Islet precursor cell (in vitro differentiated cells): ENCODE measurements at places on chromosomes 1 and 21.

DNA sequence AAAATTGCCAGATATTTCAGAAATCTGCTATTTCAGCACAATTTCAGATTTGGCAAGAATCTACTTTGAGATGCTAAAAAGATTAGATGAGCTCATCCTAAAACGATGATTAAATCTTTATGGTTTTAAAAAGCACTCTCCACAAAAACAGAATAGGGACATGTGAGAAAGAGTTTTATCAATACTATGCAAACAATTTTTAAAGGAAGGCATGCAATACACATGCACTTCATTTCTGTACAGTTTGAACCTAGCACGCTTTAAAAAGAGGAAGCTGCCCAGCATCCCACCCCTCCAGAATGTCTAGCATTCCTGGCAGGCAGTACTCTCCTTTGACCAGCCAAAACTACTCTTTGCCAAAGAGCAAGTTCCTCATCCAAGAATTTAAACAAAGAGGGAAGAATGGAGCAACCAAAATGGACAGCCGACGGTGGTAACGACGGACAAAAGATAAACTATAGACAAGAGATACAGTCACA is 1.3 kb downstream of the ARHGAP29 start:
- no peak for DNase-seq

DNA sequence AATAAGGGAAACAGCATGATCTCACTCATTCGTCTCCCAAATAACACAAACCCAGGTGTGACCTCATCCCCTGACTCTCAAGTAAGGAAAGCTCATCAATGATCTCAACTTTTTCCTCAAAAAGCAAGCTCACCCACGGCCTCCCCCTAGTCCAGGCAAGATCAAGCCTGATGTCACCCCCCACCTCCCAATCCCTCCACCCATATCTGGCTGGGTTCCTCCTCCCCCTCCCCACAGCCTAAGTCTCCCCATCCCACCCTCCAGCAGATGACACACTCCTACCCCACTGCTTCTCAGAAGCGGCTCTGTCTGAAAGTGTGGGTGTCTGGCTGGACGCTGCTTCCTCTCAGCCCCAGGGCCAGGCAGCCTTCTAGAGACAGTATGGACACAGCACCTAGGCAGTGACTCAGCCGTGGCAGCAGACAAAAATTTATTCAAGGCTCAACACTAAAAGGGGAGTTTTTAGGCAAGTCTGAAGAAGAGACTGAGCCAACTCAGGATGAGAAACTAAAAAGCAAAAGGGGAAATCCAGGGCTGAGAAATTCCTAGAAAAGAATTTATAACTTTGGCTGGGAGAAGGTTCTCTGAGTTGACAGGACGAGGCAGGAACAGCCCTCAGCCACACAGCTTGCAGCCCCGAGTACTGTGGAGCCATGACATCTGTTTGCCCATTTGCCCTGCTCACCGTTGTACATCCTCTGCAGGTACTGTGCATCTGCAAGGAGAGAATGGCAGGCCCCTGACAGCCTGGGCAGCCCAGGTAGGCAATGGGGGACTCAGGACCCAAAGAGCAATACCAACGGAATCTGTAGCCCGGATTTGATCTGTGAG is 81.6 kb upstream of the LRRC8D start:
- peak; percentile 88 for DNase-seq

DNA sequence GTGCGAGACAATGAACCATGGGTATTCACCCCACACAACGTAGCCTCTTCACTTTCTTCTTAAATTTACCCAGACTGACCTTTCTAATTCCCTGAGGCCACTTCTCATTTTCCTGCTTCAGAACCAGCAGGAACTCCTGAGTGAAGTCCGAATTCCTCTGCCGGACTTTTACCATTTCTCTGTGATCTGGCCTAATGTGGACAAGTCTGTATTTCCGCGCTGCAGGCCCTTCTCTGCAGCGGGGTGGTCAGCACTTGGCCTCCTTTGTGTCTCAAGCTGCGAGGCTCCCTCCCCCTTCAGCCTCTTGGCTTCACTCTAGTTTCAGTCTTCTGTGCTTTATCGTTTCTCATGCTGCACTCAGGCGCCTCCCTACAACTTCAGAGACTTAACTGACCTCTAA is 9.4 kb upstream of the CTBS start:
- no peak for DNase-seq

DNA sequence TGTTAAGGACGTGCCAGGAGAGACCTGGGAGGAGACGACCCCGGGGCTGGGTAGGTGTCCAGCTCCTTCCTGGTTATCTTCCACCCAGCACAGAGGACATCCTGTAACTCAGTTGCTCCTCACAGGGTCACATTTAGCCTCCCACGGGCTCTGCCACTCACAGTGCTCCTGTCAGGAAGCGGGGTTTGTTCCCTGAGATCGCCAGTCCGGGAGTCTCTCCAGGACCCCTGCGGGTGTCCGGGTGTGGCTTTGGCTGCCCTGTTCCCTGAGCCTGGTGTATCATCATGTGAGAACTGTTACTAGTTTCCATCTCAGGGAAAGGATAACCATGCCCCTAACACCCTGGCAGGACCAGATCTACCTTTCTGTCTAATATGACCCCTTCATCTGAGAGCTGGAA is 158.2 kb upstream of the RUNX1 start:
- no peak for DNase-seq

GRCh38 chr1:237309595-237310118 is 267.7 kb downstream of the RYR2 start:
- DNase-seq, result no peak

- no peak for DNase-seq
These were observed 396.7 kb downstream of the TGFB2 start for GRCh38 chr1:218741852-218742251.

DNA sequence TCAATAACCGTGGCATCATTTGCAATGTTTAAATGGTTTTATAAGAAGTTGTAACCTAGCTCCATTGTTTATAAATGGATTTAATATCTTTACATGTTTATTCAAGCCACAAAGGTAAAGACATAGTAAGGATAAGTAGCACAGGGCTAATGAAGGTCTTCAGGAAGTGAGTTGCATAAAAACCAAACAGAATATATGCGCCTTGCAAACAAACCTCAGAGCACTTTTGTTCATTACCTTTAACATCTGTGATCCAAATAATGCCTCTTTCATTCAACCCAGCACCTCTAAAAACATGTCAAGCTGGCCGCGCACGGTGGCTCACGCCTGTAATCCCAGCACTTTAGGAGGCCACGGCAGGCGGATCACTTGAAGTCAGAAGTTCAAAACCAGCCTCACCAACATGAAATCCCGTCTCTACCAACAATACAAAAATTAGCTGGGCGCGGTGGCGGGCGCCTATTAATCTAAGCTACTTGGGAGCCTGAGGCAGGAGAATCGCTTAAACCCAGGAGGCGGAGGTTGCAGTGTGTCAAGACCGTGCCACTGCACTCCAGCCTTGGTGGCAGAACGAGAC is 25.3 kb downstream of the BRINP3 start:
- no peak for DNase-seq

GRCh38 chr1:167428395-167428794 is 89.9 kb downstream of the CD247 start:
- DNase-seq, result no peak

GRCh38 chr21:29887313-29888009 is 52.3 kb downstream of the GRIK1 start:
- DNase-seq, result no peak

GRCh38 chr1:228222548-228222947 is 14.7 kb downstream of the OBSCN start:
- no peak for DNase-seq

DNA sequence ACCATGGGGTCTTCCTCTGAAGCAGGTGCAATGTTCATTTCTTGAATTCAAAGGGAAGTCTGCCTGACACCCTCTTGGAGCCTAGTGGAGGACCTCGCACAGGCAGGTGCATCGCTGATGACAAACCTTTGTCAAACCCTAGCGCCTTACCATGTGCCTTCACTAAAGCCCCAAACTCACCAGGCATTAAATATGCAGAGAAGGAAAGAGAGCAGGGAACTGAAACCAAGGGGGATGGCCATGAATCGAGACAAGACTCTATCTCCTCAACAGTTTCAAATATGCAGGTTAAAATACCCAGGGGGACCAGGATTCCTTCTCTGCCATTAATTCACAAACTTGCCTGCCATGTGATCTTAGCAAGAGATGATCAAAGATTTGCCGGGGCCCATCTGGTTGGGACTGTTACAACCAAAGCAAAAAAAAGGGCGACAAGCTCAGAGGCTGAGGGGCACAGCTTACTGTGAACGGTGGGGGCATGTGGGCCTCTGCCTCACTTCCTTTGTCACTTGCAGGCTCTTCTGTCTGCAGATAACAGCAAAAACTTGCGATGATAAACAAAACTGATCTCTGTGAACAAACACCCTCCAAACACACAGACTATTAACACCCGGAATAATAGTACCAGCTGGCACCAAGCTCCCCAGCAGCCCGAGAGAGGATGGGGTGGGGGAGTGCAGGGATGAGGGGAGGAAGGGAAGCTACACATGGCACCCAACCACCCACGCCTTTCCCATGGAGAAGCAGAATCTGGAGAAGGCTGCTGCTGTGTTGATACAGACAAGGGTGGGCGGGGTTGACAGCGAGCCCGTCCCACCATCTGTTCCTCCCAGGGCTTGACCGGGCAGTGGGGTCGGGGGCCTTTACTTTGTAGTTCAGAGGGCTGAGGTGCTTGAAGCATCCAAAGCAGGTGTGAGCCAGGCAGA is 33.9 kb downstream of the TMEM63A start:
- peak; percentile 54 for DNase-seq

DNA sequence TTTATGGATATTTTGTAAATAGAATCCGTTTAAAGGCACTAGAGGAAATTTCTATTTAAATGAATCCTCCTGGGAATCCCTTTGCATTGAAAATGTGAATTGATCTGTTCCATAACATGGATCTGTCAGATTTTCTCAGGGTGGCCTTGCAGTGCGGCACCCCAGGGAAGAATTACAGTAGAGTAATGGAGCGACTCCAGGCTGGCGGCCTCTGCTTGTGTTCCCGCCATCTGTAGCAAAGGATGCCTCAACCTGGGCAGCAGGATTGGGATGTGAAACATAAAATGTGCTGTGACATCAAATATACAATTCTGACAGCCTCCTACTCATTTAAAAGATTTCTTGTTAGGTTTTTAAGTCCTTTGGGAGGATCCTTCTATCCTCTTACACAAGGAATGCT is 115.9 kb downstream of the RHOU start:
- peak; percentile 25 for DNase-seq

- DNase-seq, result peak; percentile 92
These were observed 10.0 kb downstream of the SLX9 start for GRCh38 chr21:44949779-44950198.

GRCh38 chr1:162004441-162004950 is 19.2 kb downstream of the OLFML2B start:
- peak; percentile 51 for DNase-seq

- DNase-seq, result no peak
These were observed 5.7 kb downstream of the THEMIS2 start for GRCh38 chr1:27878039-27878438.

- no peak for DNase-seq
These were observed 188.3 kb upstream of the ZRANB2 start for GRCh38 chr1:71269179-71269578.

DNA sequence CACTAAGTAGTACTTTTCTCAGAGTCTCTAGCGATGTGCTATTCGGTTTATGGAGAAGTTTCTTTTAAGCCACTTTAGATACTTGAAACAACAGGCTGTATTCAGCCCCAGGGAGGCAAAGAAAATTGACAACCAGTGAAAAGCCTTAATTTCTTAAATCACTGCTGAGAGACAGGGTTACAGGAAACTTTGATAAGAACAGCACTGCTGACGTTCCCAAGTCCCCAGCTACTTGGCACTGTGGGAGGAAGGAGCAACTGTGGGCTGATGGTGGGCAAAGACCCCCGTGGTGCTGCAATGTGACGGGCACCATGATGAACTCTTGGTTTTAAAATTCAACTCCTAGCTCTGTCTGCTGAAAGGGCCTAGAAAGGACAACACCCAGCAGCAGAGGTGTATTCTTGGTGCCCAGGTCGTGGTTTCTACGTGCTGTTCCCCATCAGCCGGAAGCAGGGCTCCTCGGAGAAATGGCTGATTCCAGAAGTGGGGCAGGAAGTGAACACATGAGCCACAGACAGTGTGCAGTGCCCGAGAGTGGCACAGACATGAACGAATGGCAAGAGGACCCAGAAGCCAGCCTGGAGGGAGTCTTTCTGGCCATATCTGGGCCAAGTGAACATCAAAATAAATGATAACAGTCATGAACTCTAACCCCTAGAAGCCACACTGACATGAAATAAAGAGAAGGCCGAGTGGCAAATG is 5.3 kb downstream of the PTTG1IP start:
- peak; percentile 35 for DNase-seq

DNA sequence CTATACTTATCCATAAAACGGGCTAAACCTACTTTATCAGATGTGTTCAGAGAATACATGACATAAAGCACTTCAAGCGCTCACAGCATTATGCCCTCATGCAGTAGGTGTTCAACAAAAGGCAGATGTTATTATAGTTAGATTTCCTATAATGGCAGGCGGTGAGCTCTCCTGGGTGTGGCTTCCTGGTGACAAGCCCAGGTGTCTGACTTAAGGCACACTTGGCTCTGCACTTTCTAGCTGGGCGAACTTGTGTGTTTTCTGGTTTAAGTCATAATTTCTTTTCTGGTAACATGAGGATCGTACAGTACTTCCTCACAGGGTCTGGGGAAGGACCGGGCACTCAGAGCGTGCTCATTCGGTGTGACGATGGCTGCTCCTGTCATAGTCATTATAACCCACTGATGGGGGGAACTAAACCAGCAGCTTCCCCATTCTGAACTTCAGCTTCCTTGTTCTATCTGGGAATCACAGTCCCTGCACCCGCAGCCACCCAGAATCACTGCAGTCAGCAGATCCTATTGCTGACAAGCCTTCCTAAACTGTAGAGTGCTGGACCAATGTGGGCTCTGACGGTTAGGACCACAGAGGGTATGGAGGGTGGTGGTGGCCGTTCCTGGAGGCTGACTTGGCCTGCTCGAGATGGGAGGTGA is 52.8 kb downstream of the IGSF21 start:
- DNase-seq, result no peak

DNA sequence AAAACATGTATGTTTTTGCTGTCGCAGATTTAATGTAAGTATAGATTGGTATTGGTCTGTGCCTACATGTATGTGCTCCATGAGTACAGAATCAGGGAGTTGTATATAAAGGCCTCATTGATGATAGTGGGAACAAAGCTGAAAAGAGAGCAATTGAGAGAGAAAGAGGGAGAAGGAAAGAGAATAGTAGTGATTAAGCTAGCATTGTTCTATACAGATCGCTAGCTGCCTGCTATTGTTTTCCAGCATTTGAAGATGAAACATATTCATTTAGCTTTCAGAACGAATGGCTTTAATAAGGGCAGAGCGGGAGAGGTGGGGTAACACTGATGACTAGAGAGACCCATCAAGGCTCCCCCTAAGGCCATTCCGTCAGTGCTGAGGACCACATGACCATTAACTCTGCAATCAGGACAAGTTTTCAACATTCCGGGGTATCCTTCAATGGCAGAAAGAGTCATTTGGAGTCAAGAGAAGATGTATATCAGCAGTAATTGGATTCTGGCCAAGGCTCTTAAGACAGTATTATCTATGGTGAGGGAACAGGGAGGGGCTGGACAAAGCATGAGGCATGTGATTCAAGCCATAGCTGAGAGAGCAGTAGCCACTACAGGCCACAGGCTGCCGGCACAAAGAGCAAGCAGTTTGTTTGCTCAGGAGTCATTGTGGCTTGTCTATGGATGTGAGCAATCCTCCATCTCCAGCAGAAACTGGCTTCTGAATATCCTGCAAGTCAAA is 176.5 kb downstream of the PBX1 start:
- DNase-seq, result peak; percentile 93

- peak; percentile 78 for DNase-seq
These were observed 10.9 kb upstream of the C4BPB start for GRCh38 chr1:207077470-207078377.
